Caco-2 (cell line): ENCODE measurements at places on chromosomes 3 and 15. TPM values are rescaled to one million over a fixed set of nuclear protein-coding genes. Genes with fewer than 3 reads are reported as not detected.

The C3orf80 gene
- total RNA-seq, result 3.2 and 3.7 TPM in 2 replicates

The TAGLN3 gene
- total RNA-seq, result not detected in 2 replicates

The CTXND1 gene
- total RNA-seq, result 0.05 and 0.14 TPM in 2 replicates

- no peaks in the 10 kb centered on the region for H3K27me3 ChIP-seq
- no peak overlapping the region for H3K27ac ChIP-seq
- no peak for DNase-seq
- no peaks in the 10 kb centered on the region for H3K36me3 ChIP-seq
- H3K4me1 ChIP-seq, result no peaks in the 10 kb centered on the region
Measured at GRCh38 chr3:153783741-153784480, 337.3 kb upstream of the ARHGEF26 start.

DNA sequence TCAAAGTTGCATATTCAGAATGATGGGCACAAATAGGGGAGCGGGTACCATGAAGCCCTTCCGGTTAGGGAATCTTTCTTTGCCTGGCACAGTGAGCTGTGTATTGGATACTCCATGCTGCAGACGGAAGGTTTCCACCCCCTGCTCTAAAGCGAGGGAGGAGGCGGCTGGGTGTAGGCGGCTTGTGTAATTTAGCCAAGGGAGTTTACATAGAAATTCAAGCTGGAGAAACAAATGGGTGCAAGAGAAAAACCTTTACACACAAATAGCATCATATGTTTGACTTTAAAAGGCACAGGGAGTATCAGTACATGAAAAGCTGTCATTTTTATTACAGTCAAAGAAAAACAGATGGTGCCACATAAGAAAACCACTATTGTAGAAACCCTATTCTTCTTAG is 59.3 kb upstream of the ADCY5 start:
- no peaks in the 10 kb centered on the region for H3K4me1 ChIP-seq
- H3K4me3 ChIP-seq, result no peak overlapping the region
- no peaks in the 10 kb centered on the region for H3K27me3 ChIP-seq
- no peak overlapping the region for H3K27ac ChIP-seq

DNA sequence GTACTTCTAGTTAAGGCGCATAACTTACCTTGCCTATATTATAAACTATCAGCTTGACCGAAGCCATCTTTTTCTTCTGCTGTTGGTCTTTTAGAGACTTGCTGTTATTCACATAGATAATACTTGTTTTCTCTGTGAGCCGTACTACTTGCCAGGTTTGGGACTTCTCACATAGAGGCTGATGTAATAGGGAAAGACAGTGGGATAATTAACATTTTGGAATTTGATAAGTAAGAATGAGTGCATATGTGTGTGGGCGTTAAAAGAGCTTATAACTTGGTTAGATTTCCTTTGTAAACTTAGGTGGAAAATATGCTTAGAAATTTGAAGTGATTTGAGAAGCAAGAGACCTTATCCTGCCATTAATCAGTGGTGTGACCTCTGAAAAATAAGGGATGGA is 47.8 kb downstream of the FNDC3B start:
- H3K27me3 ChIP-seq, result no peaks in the 10 kb centered on the region
- no peak overlapping the region for H3K27ac ChIP-seq
- H3K4me3 ChIP-seq, result no peak overlapping the region
- no peak for DNase-seq

- H3K4me3 ChIP-seq, result no peak overlapping the region
- no peaks in the 10 kb centered on the region for H3K27me3 ChIP-seq
- H3K4me1 ChIP-seq, result peaks cover 8% of the 10 kb centered on the region; the same call in 1 of the 2 replicates
- DNase-seq, result no peak
- no peaks in the 10 kb centered on the region for H3K36me3 ChIP-seq
Measured at GRCh38 chr15:78242128-78242527, 7.8 kb upstream of the ACSBG1 start.

GRCh38 chr3:65479990-65480389 is 558.7 kb downstream of the MAGI1 start:
- no peak for DNase-seq
- no peak overlapping the region for H3K27ac ChIP-seq
- H3K4me1 ChIP-seq, result peaks cover 17% of the 10 kb centered on the region
- H3K4me3 ChIP-seq, result no peak overlapping the region
- no peaks in the 10 kb centered on the region; the same call in 1 of the 2 replicates for H3K36me3 ChIP-seq

DNA sequence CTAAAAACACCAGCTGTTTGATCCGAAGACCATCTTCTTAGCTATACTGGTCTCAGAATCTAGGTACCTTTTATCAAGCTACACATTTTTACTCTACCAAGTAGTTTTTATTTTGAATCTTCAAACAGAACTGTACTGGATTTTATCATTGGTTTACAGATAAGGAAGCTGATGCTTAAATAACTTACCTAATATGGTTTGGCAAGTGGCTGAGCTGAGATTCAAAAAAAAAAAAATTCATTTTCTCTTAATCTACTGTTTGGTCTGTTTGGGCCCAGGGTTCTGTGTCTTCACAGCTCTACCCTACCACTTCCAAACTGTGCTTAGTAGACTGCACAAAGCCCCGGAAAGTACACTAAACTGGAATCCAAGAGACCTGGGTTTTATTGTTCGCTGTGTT is 35.7 kb downstream of the ZNF860 start:
- H3K36me3 ChIP-seq, result no peaks in the 10 kb centered on the region
- no peak overlapping the region for H3K27ac ChIP-seq
- peaks cover 6% of the 10 kb centered on the region; the same call in 1 of the 2 replicates for H3K4me1 ChIP-seq
- H3K4me3 ChIP-seq, result no peak overlapping the region

DNA sequence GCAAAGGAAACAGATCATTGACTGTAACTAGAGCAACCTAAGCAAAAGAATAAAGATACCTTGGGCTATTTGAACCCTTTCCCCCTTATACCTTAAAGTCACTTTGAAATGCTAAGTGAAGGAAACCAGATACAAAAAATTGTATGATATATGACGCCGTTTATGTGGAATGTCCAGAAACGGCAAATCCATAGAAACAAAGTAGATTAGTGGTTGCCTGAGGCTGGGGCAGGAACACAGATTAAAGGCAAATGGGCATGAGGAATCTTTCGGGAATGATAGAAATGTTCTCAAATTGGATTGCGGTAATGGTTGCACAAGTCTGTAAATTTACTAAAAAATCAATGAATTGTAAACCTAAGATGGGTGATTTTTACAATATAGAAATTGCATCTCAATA is 160.1 kb upstream of the CCDC54 start:
- H3K36me3 ChIP-seq, result no peaks in the 10 kb centered on the region
- H3K4me1 ChIP-seq, result peaks cover 9% of the 10 kb centered on the region
- H3K4me3 ChIP-seq, result no peak overlapping the region
- no peak overlapping the region for H3K27ac ChIP-seq
- DNase-seq, result no peak

GRCh38 chr15:88331291-88331690 is 74.8 kb upstream of the NTRK3 start:
- DNase-seq, result peak; percentile 72
- H3K36me3 ChIP-seq, result no peaks in the 10 kb centered on the region
- H3K27ac ChIP-seq, result no peak overlapping the region
- peaks cover 1% of the 10 kb centered on the region; the same call in 1 of the 2 replicates for H3K27me3 ChIP-seq
- no peaks in the 10 kb centered on the region for H3K4me1 ChIP-seq

- H3K27ac ChIP-seq, result no peak overlapping the region
- no peak overlapping the region for H3K4me3 ChIP-seq
- H3K27me3 ChIP-seq, result no peaks in the 10 kb centered on the region
- H3K4me1 ChIP-seq, result no peaks in the 10 kb centered on the region
- no peaks in the 10 kb centered on the region for H3K36me3 ChIP-seq
- no peak for DNase-seq
Measured at GRCh38 chr3:106403371-106404145, 534.7 kb upstream of the CBLB start.

GRCh38 chr3:60855250-60855649 is 396.0 kb downstream of the FHIT start:
- no peaks in the 10 kb centered on the region for H3K27me3 ChIP-seq
- no peaks in the 10 kb centered on the region for H3K36me3 ChIP-seq
- H3K4me3 ChIP-seq, result no peak overlapping the region
- no peak for DNase-seq
- H3K4me1 ChIP-seq, result no peaks in the 10 kb centered on the region

DNA sequence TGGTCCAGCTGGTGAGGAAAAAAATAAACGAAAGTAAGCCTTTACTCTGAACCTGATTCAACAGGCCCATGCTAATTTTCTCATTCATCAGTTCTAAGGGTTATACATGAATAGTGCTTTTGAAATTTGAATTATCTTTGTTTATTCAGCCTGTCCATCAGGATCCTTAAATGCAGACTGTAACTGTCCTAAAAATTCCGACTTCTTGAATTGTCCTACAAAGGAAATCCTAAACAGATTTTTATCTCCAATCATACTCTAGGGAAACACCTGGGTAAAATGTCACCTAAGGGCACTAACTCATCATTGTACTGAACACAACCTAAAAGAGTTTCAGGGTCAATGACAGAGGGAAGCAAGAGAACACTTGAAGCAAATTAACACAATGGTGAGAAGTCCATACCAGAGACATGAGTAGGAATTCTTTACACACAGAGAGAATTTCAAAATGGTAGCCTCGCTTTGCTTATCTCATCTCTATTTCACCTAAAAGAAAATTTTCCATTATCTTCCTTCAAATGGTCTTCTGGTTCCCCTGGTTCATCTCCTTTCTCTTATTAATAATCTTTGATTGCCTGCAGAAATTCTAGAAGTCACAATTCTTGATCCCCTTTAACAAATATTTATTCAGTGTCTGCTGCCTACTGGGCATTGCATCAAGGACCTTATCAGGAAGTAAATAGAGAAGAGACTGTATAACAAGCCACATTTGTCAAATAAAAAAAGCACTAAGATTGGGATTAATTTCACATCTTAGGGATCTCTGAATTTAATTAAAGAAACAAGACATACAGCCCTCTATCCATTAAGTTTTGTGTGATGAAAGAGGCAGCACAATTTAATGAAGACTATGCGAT is 182.7 kb downstream of the MEIS2 start:
- no peaks in the 10 kb centered on the region for H3K27me3 ChIP-seq
- peaks cover 32% of the 10 kb centered on the region for H3K4me1 ChIP-seq
- no peak overlapping the region for H3K27ac ChIP-seq
- no peak for DNase-seq
